ENCODE measurements at places on chromosomes 11 and 22.
A peak's percentile ranks its signal among the peaks of the same experiment; 100 is the strongest.

DNA sequence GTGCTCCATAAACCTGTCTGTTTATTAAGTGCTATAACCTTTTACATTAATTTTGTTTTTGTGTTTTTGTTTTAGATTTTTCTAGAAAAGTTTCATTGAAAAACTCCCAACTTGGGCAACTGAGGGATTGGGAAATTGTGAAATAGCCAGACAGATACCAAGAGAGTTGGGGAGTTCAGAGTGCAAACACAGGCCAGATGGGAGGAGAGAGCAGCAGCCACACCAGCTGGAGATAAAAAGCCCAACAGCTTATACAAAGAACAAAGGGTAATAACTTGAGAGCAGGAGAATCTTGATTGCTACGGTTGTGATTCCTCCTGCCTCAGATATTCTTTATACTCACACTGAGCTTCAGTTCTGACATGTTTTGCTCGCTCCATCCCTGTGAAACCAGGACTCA, 1642.2 kb downstream of the LRRC4C start:
- no peak for DNase-seq

GRCh38 chr11:118343248-118343647, 743 bp upstream of the CD3D start:
- DNase-seq: no peak

DNA sequence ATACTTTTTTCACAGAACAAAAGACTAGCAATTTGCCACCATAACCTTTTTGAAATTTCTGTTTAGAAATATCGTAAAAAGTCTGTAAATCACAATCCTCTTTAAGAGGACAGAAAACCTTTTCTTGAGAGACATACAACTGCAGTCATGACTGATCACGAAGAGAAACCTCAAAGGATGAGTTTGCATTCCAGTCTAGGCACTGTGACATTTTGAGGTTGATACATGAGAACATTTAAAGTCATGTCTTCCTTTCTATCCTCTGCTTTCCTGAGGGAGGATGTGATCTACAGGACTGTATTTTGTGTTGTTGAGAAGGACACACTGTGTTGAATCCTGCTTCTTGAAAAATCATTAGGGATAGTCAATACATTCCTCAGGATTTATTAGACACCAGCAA, 476.7 kb upstream of the CCDC179 start:
- DNase-seq: no peak

DNA sequence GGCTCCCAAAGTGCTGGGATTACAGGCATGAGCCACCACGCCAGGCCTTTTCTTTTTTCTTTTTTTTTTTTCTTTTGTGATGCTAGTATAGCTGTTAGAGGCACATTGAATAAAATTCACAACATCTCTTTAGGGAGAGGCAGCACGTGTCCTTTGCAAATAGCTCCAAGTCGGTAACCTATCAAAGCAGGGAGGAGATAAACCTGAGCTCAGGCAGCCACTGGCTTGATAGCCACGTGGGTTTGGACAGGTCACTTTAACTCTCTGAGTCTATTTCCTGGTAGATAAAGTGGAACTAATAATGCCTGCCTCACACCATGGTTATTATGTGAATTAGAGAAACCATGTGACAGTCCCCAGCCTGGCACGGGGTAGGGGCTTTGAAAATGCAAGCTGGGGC, 43.1 kb upstream of the ATXN10 start:
- DNase-seq: no peak

DNA sequence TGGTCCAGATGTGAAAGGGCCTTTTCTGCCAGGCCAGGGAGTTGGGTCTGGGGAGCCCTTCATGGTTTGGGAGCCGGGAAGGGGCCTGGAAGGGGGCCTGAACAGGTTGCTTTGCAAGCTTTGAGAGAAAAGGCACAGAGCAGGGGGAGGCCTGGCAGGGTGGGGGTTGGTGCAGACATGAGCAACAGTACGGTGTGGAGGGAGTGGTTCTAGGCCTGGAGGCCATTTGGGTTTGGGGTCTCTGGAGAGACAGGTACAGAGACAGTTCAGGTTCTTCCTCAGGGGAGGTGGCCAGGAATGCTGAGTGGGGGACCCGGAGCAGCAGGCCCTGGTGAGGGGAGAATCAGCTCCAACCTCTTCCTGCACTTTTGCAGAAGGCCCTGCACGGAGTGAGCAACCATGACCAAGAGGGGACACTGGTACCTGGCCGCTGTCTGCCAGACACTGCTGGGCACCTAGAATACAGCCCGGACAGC, 1.4 kb downstream of the KDELR3 start:
- no peak for DNase-seq

DNA sequence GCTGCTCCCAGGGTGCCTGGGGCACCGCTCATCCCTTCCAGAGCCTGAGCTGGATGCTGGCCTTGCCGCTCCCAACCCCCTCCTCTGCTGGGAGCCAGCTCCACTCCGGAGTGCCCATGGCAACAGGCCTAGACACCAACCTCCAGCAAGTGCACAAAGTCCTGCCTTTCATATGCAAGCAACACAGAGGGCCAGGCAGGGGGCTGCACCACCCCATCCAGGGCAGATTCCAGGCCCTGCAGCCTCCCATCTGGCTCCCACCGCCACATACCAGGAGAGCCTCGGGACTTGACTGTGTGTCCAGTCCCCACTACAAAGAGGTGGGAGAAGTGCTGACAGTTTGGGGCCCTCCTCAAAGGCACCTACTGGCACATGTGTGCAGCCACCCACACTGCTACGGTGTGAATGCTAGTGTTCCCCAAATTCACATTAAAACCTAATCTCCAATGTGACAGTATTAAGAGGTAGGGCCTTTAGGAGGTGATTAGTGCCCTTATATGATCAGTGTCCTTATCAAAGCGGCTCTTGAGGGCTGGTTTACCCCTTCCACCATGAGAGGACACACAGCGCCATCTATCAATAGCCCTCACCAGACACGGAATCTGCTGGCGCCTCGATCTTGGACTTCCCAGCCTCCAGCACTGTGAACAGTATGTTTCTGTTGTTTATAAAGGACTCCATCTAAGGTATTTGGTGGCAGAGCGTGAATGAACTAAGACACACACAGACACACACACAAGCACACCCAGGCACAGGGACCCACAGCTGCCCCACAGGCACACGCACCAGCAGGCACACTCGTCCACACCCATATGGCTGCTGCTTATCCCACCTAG, 16.2 kb downstream of the ARVCF start:
- no peak for DNase-seq

DNA sequence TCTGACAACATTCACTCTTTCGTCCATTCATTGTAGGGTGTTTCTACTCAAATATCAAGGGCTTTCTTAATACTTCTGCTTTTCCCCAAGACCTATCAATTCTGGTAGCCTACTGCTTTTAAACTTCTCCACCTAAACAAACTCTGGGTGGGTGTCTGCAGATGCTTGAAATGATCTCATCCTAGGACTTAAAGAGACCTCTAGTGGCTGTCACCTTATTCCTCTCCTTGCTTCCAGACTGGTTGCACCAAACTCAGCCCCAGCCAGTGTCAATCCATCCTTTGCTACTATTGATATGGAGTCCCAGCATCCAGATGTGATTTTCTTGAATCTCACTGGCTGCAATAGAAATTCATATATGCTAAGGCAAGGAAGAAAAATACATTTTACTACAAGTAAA, 274.7 kb downstream of the NXPE2 start:
- no peak for DNase-seq

- DNase-seq: no peak
Observed at GRCh38 chr22:50141462-50141861, 29.1 kb upstream of the PANX2 start.

DNA sequence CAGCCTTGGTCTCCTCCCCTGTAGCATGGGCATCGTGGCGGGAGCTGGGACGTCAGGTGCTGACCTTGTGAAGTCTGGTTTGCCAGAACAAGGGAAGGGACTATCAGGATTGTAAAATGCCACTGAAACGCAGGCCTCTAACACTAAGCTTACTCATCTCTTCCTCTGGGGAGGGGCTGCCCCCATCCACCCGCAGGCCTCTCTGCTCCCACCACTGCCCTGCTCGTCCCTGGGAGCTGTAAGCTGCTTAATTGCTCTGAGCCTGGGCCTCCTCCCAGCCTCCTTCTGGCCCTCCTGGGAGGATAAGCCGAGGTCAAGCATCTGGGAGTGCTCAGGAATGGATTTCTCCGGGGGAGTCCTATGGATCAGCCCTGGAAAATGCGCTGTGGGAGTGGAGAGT, 8.4 kb downstream of the SHISAL1 start:
- peak; percentile 18 for DNase-seq

DNA sequence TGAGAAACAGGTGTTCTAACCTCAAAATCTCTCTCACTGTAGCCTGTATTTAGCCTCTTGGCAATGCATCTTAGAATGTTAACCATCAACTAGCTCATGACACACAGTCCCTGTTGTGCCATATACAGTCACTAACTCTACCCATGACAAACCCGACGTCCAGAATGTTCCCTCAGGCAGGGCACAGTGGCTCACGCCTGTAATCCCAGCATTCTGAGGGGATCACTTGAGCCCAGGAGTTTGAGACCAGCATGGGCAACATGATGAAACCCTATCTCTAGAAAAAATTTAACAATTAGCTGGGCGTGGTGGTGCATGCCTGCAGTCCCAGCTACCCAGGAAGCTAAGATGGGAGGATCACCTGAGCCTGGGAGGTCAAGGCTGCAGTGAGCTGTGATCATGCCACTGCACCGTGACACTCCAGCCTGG, 18.2 kb upstream of the CCDC34 start:
- DNase-seq: no peak

DNA sequence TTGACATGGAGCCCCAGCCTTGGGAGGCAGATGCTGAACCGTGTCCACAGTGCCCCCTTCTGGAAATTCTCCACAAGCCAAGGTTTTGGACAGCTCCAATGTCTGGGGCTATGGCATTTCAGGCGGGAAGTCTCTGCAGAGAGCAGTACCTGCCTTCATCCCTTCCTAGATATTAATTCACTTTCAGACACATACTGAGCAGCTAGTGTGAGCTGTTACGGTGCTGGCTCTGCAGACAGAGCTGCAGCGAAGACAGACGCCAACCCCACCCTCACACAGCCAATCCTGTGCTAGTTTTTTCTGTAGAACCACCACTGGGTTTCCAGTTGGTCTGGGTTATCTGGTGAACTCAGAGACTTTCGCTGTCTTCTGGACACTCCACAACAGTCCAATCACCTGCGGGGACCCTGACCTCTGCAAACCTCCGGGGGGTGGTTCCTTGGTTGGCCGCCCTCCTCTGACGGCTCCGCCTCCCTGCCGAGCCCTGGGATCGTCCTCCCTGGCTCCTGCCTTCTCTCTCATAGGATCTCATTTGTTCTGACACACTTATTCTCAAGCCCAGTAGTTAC, 9.1 kb downstream of the LMF2 start:
- DNase-seq: peak; percentile 71

GRCh38 chr11:59225017-59225416, 12.3 kb upstream of the MPEG1 start:
- no peak for DNase-seq

DNA sequence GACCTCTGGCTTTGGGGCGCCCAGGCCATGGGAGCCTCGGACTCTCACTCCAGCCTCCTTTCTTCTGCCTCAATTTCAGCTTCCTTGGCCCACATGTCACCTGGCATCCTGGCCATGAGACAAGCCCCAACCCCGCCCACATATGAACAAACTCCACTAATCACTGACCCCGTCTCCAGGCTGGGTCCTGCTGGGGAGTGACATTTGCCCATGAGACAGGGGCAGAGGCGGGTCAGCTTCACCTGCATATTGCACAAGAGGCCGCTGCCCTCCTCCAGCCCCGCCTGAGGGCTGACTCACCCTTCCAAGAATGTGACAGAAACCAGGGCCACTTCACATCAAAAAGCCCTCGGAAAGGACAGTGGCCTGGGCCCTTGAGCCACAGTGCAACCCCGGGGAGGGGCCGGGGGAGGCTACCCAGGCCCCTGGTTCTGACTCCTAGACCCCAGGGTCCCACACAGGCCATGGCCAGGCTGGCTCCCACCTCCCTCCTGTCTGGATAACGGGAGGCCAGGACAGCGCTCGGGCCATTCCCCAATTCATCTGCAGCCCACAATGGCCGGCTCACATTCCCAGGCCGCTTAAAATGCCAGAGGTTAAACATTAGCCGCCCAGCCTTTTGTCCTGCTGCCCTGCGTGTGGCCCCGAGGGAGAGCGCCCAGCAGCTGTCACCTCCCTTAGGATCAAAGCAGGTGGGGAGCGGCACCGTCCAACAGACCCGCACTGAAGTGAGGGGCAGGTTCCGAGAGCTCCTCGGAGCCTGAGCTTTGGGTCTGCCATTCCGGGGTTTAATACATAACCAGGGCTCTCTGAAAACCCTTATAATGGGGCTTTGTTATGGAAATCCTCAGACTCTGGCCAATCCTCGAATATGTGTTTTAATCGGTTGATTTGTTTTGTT, 42.3 kb downstream of the TRMU start:
- DNase-seq: peak; percentile 18

GRCh38 chr11:108616549-108616948, 23.0 kb upstream of the EXPH5 start:
- DNase-seq: peak; percentile 96

Measured in cardiac fibroblast (primary cell).